ENCODE measurements at places on chromosomes 3 and 15. TPM values are rescaled to one million over a fixed set of nuclear protein-coding genes. Genes with fewer than 3 reads are reported as not detected.

The CFAP92 gene
- 4.8 TPM for total RNA-seq

The CRYGS gene
- 4.4 TPM for total RNA-seq

The ALDH1A3 gene
- 469 TPM for total RNA-seq

The CEMIP gene
- 0.61 TPM for total RNA-seq

The CHRFAM7A gene
- total RNA-seq = not detected

The ABI3BP gene
- 3.4 TPM for total RNA-seq

The EIF2A gene
- total RNA-seq = 96.4 TPM

The ANKDD1A gene
- total RNA-seq = 14.2 TPM

The PSTPIP1 gene
- total RNA-seq = not detected

The PRTG gene
- total RNA-seq = 11.4 TPM

The SLC33A1 gene
- total RNA-seq = 22.4 TPM

The CYP8B1 gene
- not detected for total RNA-seq

The SKOR1 gene
- total RNA-seq = 0.13 TPM

Measured in PC-9 (cell line).